Panc1 (cell line): ENCODE measurements at places on chromosomes 16 and 17. TPM values are rescaled to one million over a fixed set of nuclear protein-coding genes. Genes with fewer than 3 reads are reported as not detected.

GRCh38 chr17:78184868-78185267 lies 2.0 kb downstream of the TK1 start:
- DNase-seq, result no peak

GRCh38 chr16:53672461-53672860 lies 31.2 kb downstream of the RPGRIP1L start:
- no peak for DNase-seq

DNA sequence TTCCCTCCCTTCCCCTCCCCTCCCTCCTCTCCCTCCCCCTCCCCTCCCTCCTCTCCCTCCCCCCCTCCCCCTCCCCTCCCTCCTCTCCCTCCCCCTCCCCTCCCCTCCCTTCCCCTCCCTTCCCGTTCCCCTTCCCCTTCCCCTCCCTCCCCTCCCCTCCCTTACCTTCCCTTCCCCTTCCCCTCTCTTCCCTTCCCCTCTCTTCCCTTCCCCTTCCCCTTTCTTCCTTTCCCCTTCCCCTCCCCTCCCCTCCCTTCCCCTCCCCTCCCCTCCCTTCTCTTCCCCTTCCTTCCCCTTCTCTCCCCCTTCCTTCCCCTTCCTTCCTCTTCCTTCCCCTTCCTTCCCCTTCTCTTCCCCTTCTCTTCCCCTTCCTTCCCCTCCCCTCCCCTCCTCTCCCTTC lies 61.1 kb downstream of the EMP2 start:
- no peak for DNase-seq

The UBN1 gene
- 63.1 TPM for total RNA-seq

The TBC1D3H gene
- total RNA-seq, result not detected

The HEATR9 gene
- total RNA-seq, result not detected
